Fibroblast of the aortic adventitia (primary cell): ENCODE measurements at places on chromosomes 13 and 19. TPM values are rescaled to one million over a fixed set of nuclear protein-coding genes. Genes with fewer than 3 reads are reported as not detected.

The FGF21 gene
- not detected in 2 replicates for total RNA-seq

The GSX1 gene
- not detected in 2 replicates for total RNA-seq

The MISP3 gene
- 0.72 TPM in 1 of 2 replicates, not detected in the other for total RNA-seq

The AZU1 gene
- total RNA-seq: not detected in 2 replicates

The VWA8 gene
- total RNA-seq: 27.2 and 28.5 TPM in 2 replicates

The SAFB2 gene
- 36.7 and 39.9 TPM in 2 replicates for total RNA-seq

The NXNL1 gene
- not detected in 2 replicates for total RNA-seq

The NFIX gene
- 68.0 and 160 TPM in 2 replicates for total RNA-seq

The SBSN gene
- 4.1 and 13.2 TPM in 2 replicates for total RNA-seq

The ZNF546 gene
- total RNA-seq: 7.1 and 9.7 TPM in 2 replicates

The SMIM24 gene
- not detected in 2 replicates for total RNA-seq

The CPB2 gene
- total RNA-seq: not detected in 2 replicates

The OR7D2 gene
- total RNA-seq: not detected in 2 replicates
